ENCODE measurements at places on chromosomes 11 and 22.

- DNase-seq: no peak
Observed at GRCh38 chr11:61554172-61554988, 26.5 kb downstream of the SYT7 start.

DNA sequence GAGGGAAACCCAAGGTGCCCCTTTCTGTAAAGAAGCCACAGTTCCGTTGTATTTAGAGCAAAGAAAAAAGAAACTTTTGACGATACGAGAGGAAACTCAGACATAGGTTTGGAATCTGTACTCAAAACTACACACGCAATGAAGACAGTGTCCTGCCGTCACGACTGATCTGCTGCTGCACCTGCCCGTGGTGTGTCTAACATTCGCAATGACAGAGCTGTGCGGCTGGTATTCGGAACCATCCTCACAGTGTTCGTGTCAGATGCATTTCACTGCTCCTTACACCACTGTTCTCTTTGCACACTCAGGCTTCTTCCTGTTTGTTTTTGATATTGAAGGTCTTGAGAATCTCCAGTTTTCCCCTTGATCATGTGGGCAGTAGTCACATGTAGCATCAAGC, 84.8 kb downstream of the RTL6 start:
- no peak for DNase-seq

DNA sequence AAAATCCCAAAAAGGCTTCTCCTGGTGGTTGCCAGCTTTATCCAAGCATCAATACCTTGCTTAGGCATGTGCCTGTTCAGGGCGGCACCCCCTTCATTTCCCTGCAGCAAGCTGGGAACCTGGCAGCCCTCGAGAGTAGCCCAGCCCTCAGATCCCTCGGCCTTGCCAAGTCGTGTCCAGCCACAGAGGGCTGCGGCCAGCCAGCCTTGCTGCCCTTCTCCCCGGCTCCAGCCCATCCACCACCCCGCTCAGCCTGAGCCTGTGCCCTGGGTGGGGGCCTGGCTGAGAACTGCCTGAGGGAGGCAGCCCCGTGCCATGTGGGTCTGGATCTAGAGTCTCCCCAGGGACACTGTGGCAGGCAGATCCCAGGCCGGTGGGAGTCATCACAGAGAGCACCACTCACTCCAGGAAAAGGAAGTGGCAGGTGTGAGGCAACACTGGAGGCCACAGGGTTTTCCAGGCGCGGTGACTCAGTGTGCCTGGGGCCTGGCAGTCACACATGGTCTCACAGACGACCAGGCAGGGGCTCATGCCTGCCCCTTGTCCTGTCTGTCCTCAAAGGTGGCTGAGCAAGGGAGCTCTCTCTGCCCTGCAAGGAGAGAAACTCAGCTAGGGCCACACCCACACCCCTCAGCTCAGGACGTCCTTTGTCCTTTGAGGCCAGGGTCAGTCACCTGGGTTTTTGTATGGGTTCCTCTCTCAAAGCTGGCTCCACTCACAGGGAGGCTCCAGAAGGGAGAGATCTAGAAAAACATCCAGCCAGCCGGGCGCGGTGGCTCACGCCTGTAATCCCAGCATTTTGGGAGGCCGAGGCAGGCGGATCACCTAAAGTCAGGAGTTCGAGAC, 12.2 kb upstream of the CDC42BPG start:
- peak; percentile 79 for DNase-seq

- no peak for DNase-seq
Observed at GRCh38 chr11:70445605-70446004, 47.3 kb downstream of the CTTN start.

- no peak for DNase-seq
Observed at GRCh38 chr22:39487826-39488520, 14.1 kb upstream of the MIEF1 start.

DNA sequence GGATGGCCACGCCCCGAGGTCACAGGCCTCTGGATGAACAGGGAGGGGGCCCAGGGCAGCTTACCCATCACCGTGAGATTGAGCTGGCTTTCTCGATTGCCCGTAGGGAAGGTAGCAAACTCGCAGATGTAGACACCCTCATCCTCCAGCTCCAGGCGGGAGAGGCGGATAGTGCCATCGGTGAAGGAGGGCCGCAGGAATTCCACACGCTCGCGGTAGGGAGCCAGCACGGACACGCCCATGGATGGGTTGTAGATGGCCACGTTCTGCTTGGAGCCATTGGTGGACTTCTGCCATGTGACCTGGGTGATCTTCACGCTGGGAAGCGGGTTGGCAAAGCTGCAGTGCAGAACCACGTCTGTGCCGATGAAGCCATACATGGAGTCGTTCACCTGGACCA, 50.6 kb downstream of the NECTIN1 start:
- DNase-seq: no peak

- DNase-seq: no peak
Observed at GRCh38 chr11:117633976-117634755, 162.8 kb downstream of the DSCAML1 start.

All from CD4-positive, alpha-beta T cell treated with Interleukin-4 for 1 hour (primary cell).